ENCODE measurements at places on chromosomes 7 and 10.

GRCh38 chr7:42103456-42103855 is 133.6 kb downstream of the GLI3 start:
- DNase-seq, result no peak

DNA sequence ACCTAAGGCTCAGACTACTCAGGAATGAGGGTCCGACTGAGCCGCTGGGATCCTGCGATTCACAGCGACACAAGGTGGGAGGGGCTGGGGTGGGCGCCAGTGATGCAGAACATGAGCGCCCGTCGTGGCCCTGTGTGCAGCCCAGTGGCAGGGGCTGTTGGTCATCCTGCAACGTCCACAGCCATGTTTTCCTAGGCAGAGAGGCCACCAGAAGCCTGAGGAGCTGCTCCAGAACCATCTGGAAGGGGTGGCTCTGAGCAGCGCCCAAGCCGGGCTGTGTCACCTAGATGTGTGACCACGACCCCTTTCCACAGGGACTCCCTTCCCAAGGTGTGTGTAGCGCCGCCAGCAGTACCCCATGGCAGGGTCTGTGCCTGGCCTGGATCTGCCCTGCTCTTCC is 24.5 kb downstream of the DPYSL4 start:
- DNase-seq, result no peak

DNA sequence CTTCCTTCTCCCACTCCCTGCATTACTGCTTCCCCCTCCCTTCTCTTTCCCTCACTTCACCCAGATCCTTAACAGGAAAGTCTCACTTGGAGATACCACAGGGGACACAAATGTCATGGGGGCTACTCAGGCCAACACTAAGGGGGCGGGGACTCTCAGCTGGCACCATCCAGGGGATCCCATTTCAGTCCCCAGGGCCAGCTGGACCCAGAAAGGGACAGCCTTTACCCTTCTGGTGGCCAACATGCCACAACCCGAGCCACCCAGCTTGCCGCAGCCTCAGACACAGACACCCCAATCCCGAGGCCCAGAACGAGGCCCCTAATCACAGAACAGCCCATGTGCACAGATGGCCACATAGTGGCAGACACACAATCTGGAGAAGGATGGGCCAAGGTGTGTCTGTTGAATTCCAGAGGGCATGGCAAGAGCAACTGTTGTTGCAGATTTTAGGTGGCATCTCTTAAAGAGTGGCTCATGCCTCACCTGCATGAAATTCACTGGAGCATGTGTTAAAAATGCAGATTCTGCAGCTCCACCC is 5.6 kb downstream of the CAMK2G start:
- DNase-seq, result no peak

GRCh38 chr7:116851175-116851574 is 11.2 kb upstream of the CAPZA2 start:
- DNase-seq, result no peak

- DNase-seq, result peak; percentile 37
These were observed 18.1 kb upstream of the OIT3 start for GRCh38 chr10:72875250-72876055.

GRCh38 chr7:11591943-11592342 is 240.1 kb downstream of the THSD7A start:
- DNase-seq, result no peak

- no peak for DNase-seq
These were observed 36.3 kb upstream of the TOMM7 start for GRCh38 chr7:22858640-22859561.

DNA sequence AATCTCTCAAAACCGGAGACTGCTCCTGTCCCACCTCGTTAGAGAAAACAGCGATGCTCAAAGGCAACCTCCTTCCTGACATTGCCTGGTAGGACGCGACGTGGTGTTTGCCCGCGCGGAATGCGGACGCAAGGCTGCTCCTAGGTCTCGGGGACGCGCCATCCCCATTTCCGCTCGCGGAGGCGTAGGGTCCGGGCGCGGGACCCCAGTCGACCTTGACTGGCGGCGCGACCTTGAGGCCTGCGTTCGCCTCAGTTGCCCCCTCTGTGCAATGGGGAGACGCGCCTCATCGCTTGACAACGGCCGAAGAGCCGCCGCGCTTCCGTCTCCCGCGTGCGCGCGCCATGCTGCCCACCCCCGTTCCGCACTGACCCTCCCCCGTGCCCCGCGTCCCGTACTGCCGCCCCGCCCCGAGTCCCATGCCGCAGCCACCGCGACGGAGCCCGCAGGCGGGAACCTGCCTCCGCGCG is 412 bp upstream of the PPIA start:
- peak; percentile 71 for DNase-seq

- DNase-seq, result peak; percentile 73
These were observed 3.3 kb downstream of the RADIL start for GRCh38 chr7:4880218-4880617.

GRCh38 chr7:3791327-3791726 is 490.3 kb downstream of the SDK1 start:
- DNase-seq, result no peak

GRCh38 chr10:44986670-44987069 is 8.1 kb upstream of the DEPP1 start:
- no peak for DNase-seq

DNA sequence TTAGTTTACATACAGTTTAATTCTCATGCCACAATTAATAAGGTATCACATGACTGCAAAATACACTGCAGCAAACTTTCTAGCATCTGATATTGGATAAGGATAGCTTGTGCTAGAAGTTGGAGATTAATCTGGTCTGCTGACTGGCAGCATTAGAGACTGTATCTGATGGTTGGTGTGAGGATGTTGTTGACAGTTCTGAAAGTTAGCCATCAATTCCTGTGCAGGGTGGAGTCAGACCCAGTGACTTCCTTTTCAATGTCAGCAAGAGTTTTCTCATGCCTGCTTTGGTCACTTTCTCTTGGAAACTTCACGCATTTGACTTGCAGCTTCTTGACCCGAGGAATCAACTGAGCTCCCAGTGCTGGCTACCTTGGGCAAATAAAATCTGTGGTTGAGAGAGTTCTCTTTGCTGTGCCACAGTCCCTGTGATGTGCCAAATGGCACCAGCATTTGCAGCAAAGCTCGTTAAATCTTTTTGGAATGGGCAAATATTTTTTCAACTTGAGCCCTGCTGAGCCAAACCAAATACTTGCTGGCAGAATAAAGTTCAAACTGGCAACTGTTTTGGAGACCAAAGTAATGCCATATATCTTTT is 233.0 kb downstream of the TRIL start:
- peak; percentile 17 for DNase-seq

GRCh38 chr7:33459340-33459751 is 330.0 kb downstream of the BBS9 start:
- no peak for DNase-seq

- DNase-seq, result no peak
These were observed 5.9 kb downstream of the DIP2C start for GRCh38 chr10:683448-684071.

- no peak for DNase-seq
These were observed 9.1 kb downstream of the C10orf62 start for GRCh38 chr10:97598407-97599271.

- no peak for DNase-seq
These were observed 99.2 kb downstream of the FOXL3 start for GRCh38 chr7:388961-389701.

GRCh38 chr10:16592378-16592777 is 70.7 kb upstream of the C1QL3 start:
- no peak for DNase-seq

GRCh38 chr7:81790686-81791085 is 20.8 kb upstream of the HGF start:
- DNase-seq, result no peak

- DNase-seq, result no peak
These were observed 106.5 kb downstream of the PRLHR start for GRCh38 chr10:118488710-118489497.

- no peak for DNase-seq
These were observed 37.4 kb upstream of the GARS1 start for GRCh38 chr7:30557245-30557644.

DNA sequence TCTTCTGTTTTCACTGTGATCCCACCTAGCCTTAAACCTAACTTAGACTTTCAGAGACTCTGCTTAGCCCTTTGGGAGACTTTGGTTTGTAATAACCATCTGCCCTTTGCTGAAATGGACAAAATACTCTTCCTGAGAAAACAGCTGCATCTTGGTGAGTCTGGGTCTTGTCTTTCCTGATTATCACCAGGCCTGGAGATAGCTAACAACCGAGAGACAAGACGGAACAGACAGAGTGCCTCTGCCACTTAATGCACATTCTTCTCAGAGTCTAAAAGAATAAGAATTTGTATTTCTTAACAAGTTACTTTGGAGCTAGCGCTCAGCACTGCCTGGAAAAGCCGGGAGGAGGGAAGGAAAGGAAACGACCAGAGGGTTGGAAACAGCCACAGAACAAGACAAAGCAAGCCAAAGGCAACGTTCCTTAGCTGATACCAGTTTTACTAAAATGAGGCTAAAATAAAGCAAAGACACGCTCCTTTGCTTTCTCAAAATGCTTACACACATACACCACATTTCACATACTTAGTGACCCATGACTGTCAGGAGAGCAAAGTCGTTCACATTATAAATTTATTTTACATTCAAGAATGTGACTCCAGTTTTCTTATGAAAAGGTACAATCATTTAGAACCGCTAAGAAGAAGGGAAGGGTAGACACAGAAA is 70.3 kb upstream of the DGKI start:
- no peak for DNase-seq

- no peak for DNase-seq
These were observed 98.4 kb upstream of the STEAP1B start for GRCh38 chr7:22598318-22598920.

DNA sequence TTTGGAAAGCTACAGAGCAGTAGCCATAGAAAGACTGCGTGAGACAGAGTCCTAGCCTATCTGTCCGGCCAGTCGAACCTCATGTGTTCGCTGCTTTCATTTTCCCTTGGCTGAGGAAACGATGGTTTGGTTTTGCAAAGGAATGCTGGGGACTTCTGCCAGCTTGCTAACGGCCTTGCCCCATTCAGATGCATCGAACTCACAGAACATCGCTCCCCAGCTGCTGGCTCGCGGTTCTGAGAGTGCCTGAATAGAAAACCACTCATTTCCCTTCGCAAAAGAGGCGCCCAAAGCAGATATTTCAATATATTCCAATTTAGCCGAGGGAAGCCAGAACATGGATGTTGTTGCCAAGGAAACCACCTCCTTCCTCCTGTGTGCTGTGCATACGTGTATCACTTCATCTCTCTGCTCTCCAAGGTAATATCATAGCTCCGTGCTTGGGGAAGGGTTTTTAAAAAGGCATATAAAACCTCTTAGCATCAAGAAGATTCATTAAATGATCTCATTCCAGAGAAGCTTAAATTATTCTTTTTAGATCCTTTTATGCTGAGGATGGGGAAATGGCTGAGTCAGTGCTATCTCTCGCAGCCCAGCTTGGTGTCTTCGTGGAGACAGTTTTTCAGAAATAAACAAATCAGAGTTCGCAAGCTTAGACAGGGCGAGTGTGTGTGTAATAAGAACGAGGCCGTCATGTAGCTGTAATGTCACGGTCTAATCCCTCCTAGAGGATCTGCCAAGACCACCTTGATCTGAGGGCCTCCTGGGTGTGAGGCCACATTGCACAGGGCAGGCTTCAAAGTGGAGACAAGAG is 215.2 kb downstream of the RPS24 start:
- no peak for DNase-seq

DNA sequence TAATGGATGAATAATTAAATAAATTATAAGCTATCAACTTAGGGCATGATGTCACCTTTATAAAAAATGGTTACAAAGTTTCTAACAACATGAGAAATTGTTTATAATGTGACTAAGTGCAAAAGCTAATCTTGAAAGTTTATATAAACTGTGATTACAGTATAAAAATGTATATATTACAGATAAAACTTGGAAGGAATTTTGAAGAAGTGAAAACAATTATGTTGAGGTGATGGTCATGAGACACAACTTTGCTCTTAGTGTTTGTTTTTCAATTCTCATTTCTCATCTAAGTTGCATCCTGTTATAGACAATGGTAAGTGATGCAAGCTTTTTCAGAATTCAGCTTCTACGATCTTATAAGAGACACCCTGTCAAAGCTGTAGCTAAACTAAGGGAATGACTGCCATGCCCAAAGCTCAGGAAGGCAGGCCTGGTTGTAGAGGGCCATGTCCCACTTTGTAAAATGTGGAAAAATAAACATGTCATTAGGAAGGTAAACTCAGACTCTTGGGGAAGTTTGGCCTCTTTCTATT is 23.9 kb downstream of the MACC1 start:
- DNase-seq, result no peak

- no peak for DNase-seq
These were observed 33.9 kb downstream of the STRIP2 start for GRCh38 chr7:129468087-129468486.

DNA sequence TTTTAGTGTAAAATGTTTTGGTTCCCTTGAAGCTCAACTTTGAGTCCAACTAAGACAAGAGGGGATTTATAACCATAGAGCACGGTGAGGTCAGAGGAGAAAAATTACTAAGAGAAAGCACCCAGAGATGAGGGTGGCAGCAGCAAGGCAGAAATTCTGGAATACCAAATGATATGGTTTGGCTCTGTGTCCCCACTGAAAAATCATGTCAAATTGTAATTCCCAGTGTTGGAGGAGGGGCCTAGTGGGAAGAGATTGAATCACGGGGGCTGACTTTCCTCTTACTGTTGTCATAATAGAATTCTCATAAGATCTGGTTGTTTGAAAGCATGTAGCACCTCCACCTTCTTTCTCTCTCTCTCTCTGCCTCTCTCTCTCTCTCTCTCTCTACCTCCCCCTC is 19.4 kb upstream of the AKR1C1 start:
- DNase-seq, result no peak

GRCh38 chr10:14572811-14573210 is 201.9 kb downstream of the FAM107B start:
- no peak for DNase-seq

GRCh38 chr7:35263396-35263795 is 9.5 kb upstream of the TBX20 start:
- DNase-seq, result no peak

- DNase-seq, result peak; percentile 52
These were observed 7.9 kb downstream of the SLC25A28 start for GRCh38 chr10:99612167-99612831.

- no peak for DNase-seq
These were observed at the start of gene NANOS1 for GRCh38 chr10:119029613-119030420. Gene NANOS1 (plus strand): TSS chr10:119029714. CDS start chr10:119029802, 88 bp downstream.

GRCh38 chr10:78433766-78434535 is 400.3 kb downstream of the RPS24 start:
- peak; percentile 17 for DNase-seq

DNA sequence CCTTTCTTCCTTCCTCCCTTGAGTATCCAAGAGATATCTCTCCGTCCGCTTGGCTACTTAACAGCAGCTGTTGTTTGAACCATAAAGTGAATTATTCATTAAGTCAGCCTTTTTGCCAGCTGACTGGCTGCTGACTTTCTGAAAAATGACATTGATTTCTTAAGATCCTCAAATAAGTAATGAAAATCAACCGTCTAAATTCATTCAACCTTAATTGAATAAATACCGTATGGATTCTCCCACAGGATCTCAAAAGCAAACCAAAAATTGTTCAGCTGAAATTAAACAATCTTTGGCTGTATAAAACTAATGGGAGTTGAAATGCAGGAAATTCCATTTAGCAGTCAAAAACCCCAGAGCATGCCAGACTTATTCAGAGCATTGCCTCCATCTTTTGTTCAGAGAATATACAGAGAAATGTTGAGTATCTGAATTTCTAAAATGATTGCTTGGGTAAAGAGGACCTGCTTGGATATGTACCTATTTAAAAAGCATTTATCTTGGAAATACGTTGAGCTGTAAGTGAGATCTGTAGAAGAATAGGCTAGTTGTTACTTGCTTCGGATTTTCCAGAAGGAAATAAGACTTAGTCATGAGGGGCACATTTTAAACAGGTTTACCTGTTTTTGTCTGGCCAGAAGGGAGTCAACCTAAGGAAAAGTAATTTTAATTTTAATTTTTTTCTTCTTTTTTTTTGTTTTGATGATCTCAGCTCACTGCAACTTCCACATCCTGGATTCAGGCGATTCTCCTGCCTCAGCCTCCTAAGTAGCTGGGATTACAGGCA is 136.2 kb downstream of the PLXDC2 start:
- DNase-seq, result no peak
